ENCODE measurements at places on chromosomes 11 and 22. TPM values are rescaled to one million over a fixed set of nuclear protein-coding genes. Genes with fewer than 3 reads are reported as not detected.

Gene HPX
- total RNA-seq, result 0.49 TPM

Gene POU2AF1
- total RNA-seq, result not detected

Gene OR8G5
- not detected for total RNA-seq

Gene MMP13
- total RNA-seq, result not detected

Gene PDE2A
- total RNA-seq, result 4.4 TPM

Gene RAB39A
- total RNA-seq, result not detected

Gene DDI1
- total RNA-seq, result not detected

Gene OR6A2
- 0.65 TPM for total RNA-seq

Gene ZP1
- total RNA-seq, result 0.81 TPM

Gene PISD
- 50.7 TPM for total RNA-seq

Gene C11orf42
- total RNA-seq, result not detected

Gene CD248
- 180 TPM for total RNA-seq

Gene DLG2
- total RNA-seq, result not detected

Gene TSPAN4
- 281 TPM for total RNA-seq

Gene GGTLC3
- total RNA-seq, result not detected

Gene BEST1
- 3.4 TPM for total RNA-seq

Gene MB
- total RNA-seq, result not detected

Gene AMOTL1
- total RNA-seq, result 44.1 TPM

Gene CASP4
- 123 TPM for total RNA-seq

Gene EHF
- not detected for total RNA-seq

Gene CYTH4
- not detected for total RNA-seq

Gene TENM4
- total RNA-seq, result under 0.01 TPM

Gene SCT
- not detected for total RNA-seq
